ENCODE measurements at places on chromosomes 5 and 9.

DNA sequence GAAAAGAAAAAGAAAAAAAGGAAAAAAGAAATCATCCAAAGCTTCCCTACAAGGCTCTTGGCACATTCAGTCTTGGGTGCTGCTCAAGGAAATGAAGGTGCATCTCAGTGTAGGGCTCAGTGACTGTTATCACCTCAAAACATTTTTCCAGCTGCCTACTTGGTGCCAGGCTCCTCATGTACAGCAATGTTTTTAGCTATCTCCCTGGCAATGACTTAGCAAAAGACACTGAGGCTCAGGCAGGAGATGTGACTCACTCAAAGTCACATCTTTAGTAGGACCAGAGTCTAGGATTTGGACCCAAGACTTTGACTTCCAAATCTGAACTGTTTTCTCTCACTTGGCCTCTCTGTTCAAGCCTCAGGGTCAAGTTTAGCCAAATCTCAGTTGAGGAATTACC is 264.2 kb downstream of the CRB2 start:
- DNase-seq = no peak

GRCh38 chr9:27836661-27837401 is 263.6 kb upstream of the C9orf72 start:
- no peak for DNase-seq

GRCh38 chr5:71974622-71975021 is 132.7 kb upstream of the MAP1B start:
- DNase-seq = no peak

- DNase-seq = no peak
These were observed 300.7 kb upstream of the CLINT1 start for GRCh38 chr5:158159621-158160020.

DNA sequence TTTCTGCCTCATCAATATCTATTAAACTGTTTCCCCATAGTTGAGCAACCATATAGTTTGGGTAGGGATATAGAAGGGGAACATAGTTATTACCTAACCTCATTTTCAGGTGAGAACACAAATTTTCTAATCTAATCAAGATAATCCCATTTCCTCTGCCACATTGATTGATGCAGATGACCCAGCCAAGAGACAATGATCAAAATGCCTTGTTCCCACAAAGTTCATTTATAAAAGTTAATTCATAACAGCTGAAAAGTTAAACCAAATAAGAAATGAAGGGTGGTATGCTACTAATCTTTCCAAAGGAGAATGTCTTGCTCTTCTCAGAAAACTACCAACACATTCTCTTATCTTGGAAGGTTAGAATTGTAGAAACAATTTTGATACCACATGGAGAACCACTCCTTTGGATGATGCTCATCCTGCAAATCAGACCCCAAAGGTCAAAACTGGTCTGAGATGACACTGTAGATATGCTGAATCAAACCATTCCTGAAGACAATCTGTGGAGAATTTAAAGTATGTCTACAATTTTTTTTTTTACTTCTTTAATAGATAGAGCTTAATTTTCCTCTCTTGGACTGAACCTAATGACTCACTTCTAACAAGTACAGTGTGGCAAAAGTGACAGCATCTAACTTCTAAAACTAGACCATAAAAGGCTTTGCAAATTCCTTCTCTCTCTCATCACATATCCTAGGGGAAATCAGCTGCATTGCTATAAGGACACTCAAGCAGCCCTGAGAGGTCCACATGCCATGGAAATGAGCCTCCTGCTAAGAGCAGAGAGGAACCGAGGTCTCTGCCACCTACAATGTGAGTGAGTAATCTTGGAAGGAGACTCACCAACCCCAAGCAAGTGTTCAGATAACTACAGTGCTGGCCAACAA is 586.7 kb upstream of the TUSC1 start:
- no peak for DNase-seq

GRCh38 chr5:173310218-173310769 is 17.9 kb downstream of the STC2 start:
- DNase-seq = no peak

DNA sequence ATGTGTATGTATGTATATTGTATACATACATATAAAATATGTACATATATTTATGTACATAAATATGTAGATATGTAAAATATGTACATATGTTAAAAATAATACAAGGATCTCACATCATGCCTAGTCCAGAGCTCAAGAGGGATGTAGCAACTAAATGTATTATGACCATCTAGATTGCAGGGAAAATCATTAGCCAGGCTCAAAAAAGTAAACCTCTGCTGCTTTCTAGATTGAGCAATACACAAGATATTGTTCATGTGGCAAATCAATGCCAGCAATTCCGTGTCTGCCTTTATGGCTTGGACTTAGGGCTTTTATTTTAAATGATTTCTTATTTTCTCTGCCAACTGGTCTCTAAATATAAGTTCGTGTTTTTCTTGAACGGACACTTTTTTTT is 65.2 kb downstream of the RAI14 start:
- no peak for DNase-seq

DNA sequence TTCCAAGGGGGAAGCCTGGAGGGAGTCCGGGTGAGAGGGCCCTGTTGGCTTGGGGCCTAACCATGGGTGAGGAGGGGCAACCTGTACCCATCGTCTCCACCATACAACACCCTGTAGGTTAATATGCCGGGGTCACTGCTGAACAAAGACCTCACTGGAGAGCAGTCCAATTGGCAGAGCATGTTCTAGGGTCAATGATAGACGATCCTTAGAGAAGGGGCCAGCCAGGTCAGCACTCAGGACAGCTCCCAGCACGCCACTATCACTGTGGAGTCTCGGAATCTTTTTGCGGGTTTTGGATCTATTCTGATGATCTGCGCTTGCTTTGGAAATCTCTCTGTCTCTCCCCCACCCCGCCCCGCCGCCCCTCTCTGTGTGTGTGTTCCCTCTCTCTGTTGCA is 218.4 kb upstream of the MVB12B start:
- peak; percentile 26 for DNase-seq

DNA sequence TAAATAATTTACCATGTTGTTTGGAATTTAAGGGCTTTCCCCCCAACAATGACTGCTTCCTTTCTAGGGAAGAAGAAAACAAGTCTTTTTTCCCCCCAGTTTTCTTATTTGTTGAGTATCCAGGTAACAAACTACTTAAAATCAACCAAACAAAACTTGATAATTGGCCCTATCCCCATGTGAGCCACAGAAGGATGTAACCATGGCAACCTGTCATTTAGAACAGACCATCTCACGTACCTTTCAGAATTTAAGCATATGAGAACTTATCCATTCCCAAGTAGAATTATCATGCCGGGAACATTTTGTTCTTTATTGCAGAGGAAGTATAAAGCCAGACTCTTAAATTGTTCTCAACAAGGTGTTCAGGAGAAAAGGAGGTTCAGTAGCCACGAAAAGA is 392.3 kb downstream of the CETN3 start:
- DNase-seq = no peak

- no peak for DNase-seq
These were observed 23.9 kb upstream of the TERT start for GRCh38 chr5:1318659-1319251.

DNA sequence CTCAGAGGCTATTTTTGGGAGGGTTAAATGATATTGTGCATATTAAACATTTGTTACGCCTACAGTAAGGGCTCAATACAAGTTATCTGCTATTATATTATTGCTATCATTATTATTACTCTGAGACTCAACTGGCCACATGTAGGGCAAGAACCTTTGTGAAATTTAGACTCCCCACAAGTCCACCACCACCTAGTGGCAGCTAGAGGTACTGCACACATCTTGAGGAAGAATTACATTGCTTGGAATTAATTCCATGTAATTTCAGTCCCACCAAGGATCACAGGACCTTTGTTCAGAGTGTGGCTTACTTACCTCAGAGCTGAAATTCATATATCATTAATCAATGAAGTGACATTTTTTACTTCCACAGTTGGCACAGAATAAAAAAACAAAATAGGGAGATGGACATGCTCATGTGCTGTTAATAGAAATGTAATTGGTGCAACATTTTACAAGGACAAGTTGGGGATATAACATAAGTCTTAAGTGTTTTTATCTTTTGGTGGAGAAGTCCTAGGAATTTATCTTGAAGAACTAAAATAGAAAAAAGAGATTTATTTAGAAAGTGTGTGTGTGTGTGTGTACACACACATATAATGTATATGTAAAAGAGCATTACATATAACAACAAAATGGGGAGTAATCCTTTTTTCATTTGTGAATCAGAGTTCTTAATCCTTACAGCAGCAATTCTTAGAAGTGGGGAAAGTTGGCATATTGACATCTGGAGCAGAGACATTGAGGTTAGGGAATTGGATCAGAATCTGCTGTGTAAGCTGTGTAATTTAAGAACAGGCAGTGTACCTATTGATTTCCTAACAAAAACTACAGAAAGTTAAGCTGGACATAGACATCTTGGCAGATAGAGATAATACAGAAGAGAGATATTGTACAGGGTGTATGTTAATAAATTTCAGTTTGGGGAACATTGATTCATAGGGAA is 11.2 kb downstream of the MSANTD3 start:
- DNase-seq = peak; percentile 74

GRCh38 chr5:169422087-169422486 is 121.1 kb upstream of the SLIT3 start:
- no peak for DNase-seq

DNA sequence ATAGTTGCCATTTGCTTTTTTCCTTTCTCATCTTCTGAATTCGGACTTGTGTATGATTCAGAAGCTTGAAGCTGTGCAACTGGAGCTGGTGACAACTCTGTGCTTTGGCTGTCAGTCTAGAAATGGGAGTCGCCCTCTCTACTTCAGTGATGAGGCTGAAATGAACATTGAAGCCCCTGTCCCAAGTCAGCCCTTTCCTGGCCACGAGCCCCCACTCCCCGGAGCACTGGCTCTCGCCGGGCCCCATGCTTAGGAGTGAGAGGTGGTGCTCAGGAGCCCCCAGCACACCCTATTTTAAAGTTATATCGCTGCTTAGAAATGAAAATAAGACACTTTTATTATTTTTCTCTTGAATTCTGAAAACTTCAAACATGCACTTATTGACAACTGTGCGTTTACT is 66.0 kb downstream of the PSMB7 start:
- DNase-seq = no peak

GRCh38 chr5:143896966-143897365 is 85.0 kb downstream of the HMHB1 start:
- DNase-seq = no peak

DNA sequence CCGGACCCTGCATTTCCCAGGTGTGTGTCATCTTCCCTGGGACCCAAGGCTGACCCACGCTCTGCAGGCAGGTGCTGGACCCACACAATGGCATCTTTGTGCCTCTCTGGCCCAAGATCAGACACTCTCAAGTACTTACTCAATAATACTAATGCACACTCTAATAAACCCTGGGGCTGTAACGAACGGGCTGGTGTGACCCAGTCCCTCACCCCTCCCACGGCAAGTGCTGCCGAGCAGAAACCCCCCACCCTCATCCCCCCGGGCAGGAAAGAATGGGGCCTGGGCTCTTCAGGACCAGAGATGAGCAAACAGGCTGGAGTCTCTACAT is 1.1 kb upstream of the OBP2B start:
- no peak for DNase-seq

GRCh38 chr9:87770616-87771315 is 44.8 kb downstream of the CTSL start:
- DNase-seq = no peak

DNA sequence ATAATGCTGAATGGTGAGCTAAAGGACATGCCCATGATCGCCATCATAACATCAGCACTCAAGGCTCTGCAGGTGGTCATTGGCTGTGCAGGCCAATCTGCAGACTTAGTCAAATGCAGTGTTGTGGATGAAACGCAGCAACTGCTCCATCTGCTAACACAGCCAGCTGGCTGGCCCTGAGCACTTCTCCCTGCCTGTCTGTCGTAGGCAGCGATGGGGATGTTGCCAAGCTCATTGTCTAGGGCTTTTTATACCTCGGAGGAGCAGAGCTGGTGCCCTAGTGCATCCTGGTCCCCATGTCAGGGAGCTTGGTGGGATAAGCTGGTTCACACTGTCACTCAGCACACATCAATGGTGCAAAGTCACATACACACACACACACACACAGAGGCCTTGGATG is 189.4 kb downstream of the TENT4A start:
- DNase-seq = no peak

- DNase-seq = no peak
These were observed 3.9 kb downstream of the FABP6 start for GRCh38 chr5:160233215-160233614.

GRCh38 chr5:170159947-170160346 is 54.2 kb downstream of the FOXI1 start:
- no peak for DNase-seq

GRCh38 chr9:24587883-24588282 is 42.2 kb upstream of the IZUMO3 start:
- no peak for DNase-seq

- DNase-seq = no peak
These were observed 5.4 kb upstream of the SH3PXD2B start for GRCh38 chr5:172459783-172460165.

DNA sequence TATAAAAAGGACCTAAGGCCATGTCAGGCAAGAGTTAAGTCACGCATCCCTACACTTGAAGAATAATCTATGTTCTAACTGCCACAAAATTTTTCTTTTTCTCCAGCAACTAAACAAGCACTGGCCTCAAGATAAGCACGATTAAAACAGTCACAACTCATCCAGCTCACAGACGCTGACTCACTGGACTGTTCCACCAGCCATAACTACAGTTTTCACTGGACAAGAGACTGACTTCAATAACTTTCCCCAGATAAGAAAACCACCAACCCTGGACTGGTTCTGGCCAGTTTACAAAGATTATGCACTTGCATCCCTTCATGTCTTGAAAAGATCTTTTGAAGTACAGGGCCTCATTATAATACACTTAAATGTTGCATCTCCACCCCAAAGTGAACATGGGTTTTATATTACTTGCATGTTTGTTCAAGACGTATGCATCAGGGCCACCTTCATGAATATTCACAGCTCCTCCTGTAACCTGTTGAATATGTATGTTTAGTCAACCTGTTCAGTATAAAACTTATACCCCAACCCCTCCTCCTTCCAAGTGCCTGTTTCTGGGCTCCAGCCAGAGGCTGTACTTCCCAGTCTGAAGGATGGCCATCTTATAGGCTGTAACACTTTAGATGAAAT is 129.3 kb upstream of the EPB41L4A start:
- DNase-seq = no peak

- DNase-seq = no peak
These were observed 131.6 kb downstream of the TLR4 start for GRCh38 chr9:117835798-117836197.

DNA sequence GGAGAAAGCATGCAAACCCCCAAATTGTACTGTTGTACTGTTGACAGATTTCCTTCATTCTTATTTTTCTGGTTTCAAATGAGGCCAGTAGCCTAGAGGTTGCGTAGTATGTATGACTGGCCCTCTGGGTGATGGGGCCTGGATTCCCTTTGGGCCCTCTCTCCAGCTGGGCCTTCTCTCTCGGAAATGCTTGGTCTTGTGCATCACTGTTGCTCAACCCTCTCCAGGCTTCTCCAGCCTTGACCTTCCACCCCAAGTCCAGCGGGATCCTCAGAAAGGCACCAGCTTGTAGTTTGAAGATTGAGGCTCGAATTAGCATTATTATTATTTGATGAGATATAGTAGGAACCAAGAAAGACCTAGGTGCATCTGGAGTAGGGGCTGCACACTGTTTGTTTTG is 87.0 kb downstream of the ANGPTL2 start:
- DNase-seq = no peak

Data from HEK293T (cell line).